ENCODE measurements at places on chromosomes 4 and X. TPM values are rescaled to one million over a fixed set of nuclear protein-coding genes. Genes with fewer than 3 reads are reported as not detected.

Gene NDNF
- total RNA-seq: not detected

Gene CT47B1
- not detected for total RNA-seq

Gene MGARP
- 0.33 TPM for total RNA-seq

Gene KLHL8
- total RNA-seq: 11.4 TPM

Gene CNOT6L
- total RNA-seq: 225 TPM

- no peak for DNase-seq
- peak overlapping the region; percentile 73 for H3K4me3 ChIP-seq
- H3K27ac ChIP-seq: peak overlapping the region; percentile 59
Measured at GRCh38 chrX:107117993-107118321, 665 bp downstream of the RBM41 start.

- H3K4me1 ChIP-seq: peaks cover 32% of the 10 kb centered on the region
- peaks cover 9% of the 10 kb centered on the region for H3K36me3 ChIP-seq
- H3K27ac ChIP-seq: no peak overlapping the region
- no peaks in the 10 kb centered on the region for H3K27me3 ChIP-seq
Measured at GRCh38 chrX:48908600-48908999, 2.8 kb downstream of the SLC35A2 start.

- H3K27me3 ChIP-seq: no peaks in the 10 kb centered on the region
- H3K4me1 ChIP-seq: no peaks in the 10 kb centered on the region
- no peak for DNase-seq
- no peak overlapping the region for H3K27ac ChIP-seq
- no peak overlapping the region for H3K4me3 ChIP-seq
- H3K36me3 ChIP-seq: no peaks in the 10 kb centered on the region
Measured at GRCh38 chr4:69025191-69025998, 70.9 kb upstream of the UGT2B7 start.

DNA sequence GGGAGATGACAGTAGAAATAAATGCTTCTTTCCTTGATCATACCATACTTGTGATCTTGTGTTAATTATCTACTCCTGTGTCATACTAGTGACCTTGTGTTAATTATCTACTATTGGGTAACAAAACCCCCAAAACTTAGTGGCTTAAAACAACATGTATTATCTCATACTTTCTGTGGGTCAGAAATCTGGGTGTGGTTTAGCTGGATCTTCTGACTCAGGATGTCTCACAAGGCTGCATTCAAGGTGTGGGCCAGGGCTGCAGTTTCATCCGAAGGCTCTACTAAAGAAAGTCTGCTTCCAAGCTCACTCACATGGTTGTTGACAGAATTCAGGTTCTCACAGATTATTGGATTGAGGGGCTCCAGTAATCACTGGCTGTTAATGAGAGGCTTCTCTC lies 70.3 kb upstream of the NDP start:
- no peak for DNase-seq
- no peaks in the 10 kb centered on the region for H3K27me3 ChIP-seq
- H3K27ac ChIP-seq: no peak overlapping the region
- no peak overlapping the region for H3K4me3 ChIP-seq
- H3K4me1 ChIP-seq: no peaks in the 10 kb centered on the region

DNA sequence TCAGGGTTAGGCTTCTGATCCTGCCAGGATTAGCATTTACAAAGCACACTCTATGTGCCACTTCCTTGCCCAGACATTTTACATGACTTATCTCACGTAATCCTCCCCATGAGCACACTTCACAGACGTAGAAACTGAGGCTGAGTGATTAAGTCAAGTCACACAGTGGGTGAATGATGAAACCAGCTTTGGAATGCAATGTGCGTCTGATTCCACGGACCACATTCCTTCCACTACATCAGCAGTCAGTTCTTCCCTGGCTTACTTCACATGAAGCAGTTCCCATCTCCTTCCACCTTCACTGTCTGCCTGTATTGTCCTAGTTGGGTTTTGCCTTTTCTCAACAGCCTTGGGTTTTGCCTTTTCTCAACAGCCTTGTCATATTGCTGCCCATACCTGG lies 134.3 kb upstream of the PPARGC1A start:
- no peak for DNase-seq
- H3K4me1 ChIP-seq: no peaks in the 10 kb centered on the region
- H3K36me3 ChIP-seq: no peaks in the 10 kb centered on the region
- no peaks in the 10 kb centered on the region for H3K27me3 ChIP-seq

DNA sequence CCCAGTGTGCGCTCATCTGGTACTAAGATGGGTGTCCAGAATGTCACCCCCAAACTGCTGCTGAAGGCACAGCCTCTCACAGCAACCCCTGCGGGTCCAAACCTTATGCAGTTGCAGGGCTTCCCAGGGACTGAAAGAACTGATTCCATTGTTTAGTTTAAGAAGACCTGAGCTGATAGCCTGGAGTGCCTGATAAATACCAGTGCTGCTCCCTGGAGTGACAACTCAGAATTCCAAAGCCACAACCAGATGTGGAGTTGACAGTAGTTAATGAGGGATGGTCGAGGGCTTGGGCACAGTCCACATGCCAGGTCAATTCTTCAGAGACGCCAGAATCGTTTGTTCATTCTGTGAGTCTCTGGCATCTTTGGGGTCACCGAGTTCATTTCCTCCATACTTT lies 71.2 kb downstream of the LNX1 start:
- H3K4me1 ChIP-seq: no peaks in the 10 kb centered on the region
- H3K4me3 ChIP-seq: no peak overlapping the region
- no peak for DNase-seq
- H3K36me3 ChIP-seq: no peaks in the 10 kb centered on the region

DNA sequence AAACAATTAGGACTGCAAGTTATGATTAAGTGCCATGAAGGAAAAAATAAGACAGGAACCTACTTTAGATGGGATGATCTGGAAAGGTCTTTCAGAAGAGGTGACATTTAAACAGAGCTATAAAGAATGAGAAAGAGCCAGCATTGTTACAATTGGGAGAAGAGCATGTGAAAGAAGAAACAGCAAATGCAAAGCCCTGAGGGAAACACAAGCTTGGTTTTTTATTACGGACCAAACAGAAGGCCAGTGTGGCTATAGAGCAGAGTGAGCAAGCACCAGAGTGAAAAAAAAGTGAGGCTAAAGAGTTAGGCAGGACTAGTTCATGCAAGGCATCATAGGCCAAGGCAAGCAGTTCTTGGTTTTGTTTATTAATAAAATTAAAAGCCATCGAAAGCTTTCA lies 175.6 kb downstream of the RBMX2 start:
- H3K27ac ChIP-seq: no peak overlapping the region
- H3K27me3 ChIP-seq: no peaks in the 10 kb centered on the region
- H3K4me3 ChIP-seq: no peak overlapping the region
- no peaks in the 10 kb centered on the region for H3K4me1 ChIP-seq
- no peak for DNase-seq

- H3K36me3 ChIP-seq: no peaks in the 10 kb centered on the region
- no peak overlapping the region for H3K4me3 ChIP-seq
- no peak for DNase-seq
- no peak overlapping the region for H3K27ac ChIP-seq
- no peaks in the 10 kb centered on the region for H3K27me3 ChIP-seq
Measured at GRCh38 chrX:50169717-50170116, 31.1 kb downstream of the AKAP4 start.

GRCh38 chr4:150582146-150582872 lies at the start of gene MAB21L2:
Gene MAB21L2, plus strand, starts transcription at chr4:150582151. Its CDS starts 879 bp downstream, at chr4:150583030.
- no peak within 1 kb of the TSS for H3K4me3 ChIP-seq
- DNase-seq: no peak
- no peaks in the 10 kb centered on the region for H3K4me1 ChIP-seq
- no peak within 1 kb of the TSS for H3K27ac ChIP-seq

- no peak overlapping the region for H3K27ac ChIP-seq
- no peaks in the 10 kb centered on the region for H3K4me1 ChIP-seq
- DNase-seq: no peak
- no peaks in the 10 kb centered on the region for H3K27me3 ChIP-seq
- H3K4me3 ChIP-seq: no peak overlapping the region
- H3K36me3 ChIP-seq: peaks cover 6% of the 10 kb centered on the region
Measured at GRCh38 chr4:105369988-105370387, 103.9 kb downstream of the PPA2 start.

DNA sequence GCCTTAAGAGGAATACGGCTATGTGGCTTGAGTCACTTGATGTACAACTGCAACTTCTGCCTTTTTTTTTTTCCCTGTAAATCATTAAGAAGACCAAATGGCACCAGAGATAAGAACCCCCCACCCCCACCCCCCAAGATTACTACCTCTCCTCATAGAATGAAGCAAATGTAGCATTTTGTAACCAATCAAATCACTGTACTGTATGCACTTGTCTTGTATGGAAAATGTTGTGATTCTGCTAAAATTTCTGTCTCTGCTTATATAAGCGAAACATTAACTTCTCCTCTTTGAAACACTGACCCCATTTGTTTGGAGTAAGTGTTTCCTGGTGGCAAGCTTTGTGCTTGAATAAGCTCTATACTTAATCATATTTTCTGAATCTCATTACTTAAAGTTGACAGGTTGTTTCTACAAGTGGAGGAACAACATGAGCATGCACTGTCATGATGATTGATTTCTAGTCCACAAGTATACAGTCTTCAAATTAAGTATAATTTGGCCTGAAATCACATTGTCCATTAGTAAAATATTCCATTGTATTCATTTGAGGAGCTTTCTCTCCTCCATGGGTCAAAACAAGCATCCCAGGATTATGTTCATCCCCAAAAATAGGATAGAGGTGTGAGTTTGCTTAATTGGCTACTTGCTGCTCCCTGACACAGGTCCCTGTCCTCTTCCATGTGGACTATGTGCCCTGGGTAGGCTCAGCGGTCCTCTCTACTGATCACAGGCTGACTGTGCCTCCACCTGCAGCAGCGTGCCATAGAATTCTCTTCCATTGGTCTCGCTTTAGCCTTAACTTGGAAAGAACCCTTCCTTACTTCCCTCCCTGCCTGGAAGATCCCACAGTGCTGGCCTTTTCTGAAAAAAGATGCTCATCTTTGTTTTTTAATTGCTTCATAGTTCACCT lies 104.0 kb upstream of the BMP2K start:
- H3K4me1 ChIP-seq: no peaks in the 10 kb centered on the region
- no peak for DNase-seq
- H3K27me3 ChIP-seq: no peaks in the 10 kb centered on the region

- peak overlapping the region; percentile 93 for H3K27ac ChIP-seq
- no peak for DNase-seq
- H3K4me1 ChIP-seq: peaks cover 8% of the 10 kb centered on the region
- peak overlapping the region; percentile 66 for H3K4me3 ChIP-seq
- H3K36me3 ChIP-seq: no peaks in the 10 kb centered on the region
Measured at GRCh38 chrX:37846558-37846933, 825 bp downstream of the DYNLT3 start.

GRCh38 chr4:3707423-3708102 lies 58.6 kb upstream of the ADRA2C start:
- H3K4me1 ChIP-seq: no peaks in the 10 kb centered on the region
- H3K36me3 ChIP-seq: no peaks in the 10 kb centered on the region
- no peaks in the 10 kb centered on the region for H3K27me3 ChIP-seq
- DNase-seq: no peak
- no peak overlapping the region for H3K4me3 ChIP-seq
- no peak overlapping the region for H3K27ac ChIP-seq

- no peaks in the 10 kb centered on the region for H3K36me3 ChIP-seq
- no peaks in the 10 kb centered on the region for H3K27me3 ChIP-seq
- DNase-seq: no peak
- no peak overlapping the region for H3K4me3 ChIP-seq
Measured at GRCh38 chrX:91435395-91435794, 756 bp downstream of the PABPC5 start.

DNA sequence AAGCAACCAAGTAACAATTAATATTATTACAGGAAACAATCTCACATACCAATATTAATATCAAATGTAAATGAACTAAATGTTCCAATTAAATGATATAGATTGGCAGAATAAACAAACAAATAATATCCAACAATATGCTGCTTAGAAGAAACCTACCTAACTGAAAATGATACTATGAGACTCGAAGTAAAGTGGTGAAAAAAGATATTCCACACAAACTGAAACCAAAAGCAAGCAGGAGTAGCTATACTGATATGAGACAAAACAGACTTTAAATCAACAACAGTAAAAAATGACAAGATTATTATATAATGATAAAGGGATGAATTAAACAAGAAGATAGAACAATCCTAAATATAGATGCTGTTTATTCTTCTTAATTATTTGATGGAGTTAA lies 140.1 kb downstream of the SPANXN4 start:
- no peaks in the 10 kb centered on the region for H3K4me1 ChIP-seq
- H3K27me3 ChIP-seq: no peaks in the 10 kb centered on the region
- H3K36me3 ChIP-seq: no peaks in the 10 kb centered on the region
- DNase-seq: no peak
- H3K27ac ChIP-seq: no peak overlapping the region

DNA sequence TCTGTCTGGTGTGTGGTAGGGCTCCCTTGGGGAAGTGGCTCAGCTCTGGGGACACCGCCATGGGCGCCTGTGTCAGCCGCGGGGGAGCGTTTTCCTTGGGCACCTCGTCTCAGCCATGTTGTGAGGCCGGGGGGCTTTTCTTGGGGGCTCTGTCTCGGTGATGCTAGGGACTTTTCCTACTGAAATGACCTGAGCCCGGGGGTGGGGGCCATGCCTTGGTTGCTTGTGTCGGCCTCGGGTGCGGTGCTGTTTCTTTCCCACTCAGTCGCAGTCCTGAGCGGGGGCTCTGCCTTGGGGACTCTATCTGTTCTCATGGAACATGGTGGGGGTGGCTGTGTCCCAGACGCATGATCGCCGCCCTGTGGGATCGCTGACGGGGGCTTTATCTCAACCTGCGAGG lies 356 bp downstream of the CT45A1 start:
- no peaks in the 10 kb centered on the region for H3K4me1 ChIP-seq
- H3K36me3 ChIP-seq: no peaks in the 10 kb centered on the region
- no peak overlapping the region for H3K4me3 ChIP-seq
- H3K27me3 ChIP-seq: no peaks in the 10 kb centered on the region

GRCh38 chrX:49230500-49231232 lies 2.5 kb downstream of the CACNA1F start:
- no peaks in the 10 kb centered on the region for H3K36me3 ChIP-seq
- peaks cover 17% of the 10 kb centered on the region for H3K4me1 ChIP-seq
- DNase-seq: peak; percentile 48
- no peaks in the 10 kb centered on the region for H3K27me3 ChIP-seq
- H3K4me3 ChIP-seq: no peak overlapping the region
- peak overlapping the region; percentile 58 for H3K27ac ChIP-seq

- no peaks in the 10 kb centered on the region for H3K36me3 ChIP-seq
- H3K4me3 ChIP-seq: no peak overlapping the region
- no peak for DNase-seq
- H3K4me1 ChIP-seq: no peaks in the 10 kb centered on the region
- no peak overlapping the region for H3K27ac ChIP-seq
Measured at GRCh38 chr4:82551734-82552133, 10.1 kb downstream of the TMEM150C start.

GRCh38 chr4:29852537-29852936 lies 867.6 kb upstream of the PCDH7 start:
- DNase-seq: no peak
- no peaks in the 10 kb centered on the region for H3K36me3 ChIP-seq
- no peaks in the 10 kb centered on the region for H3K27me3 ChIP-seq
- no peak overlapping the region for H3K27ac ChIP-seq
